EH (cell line): ENCODE measurements at places on chromosomes 4 and X.

- peak; percentile 92 for DNase-seq
These were observed 8.1 kb upstream of the STS start for GRCh38 chrX:7139202-7140081.

DNA sequence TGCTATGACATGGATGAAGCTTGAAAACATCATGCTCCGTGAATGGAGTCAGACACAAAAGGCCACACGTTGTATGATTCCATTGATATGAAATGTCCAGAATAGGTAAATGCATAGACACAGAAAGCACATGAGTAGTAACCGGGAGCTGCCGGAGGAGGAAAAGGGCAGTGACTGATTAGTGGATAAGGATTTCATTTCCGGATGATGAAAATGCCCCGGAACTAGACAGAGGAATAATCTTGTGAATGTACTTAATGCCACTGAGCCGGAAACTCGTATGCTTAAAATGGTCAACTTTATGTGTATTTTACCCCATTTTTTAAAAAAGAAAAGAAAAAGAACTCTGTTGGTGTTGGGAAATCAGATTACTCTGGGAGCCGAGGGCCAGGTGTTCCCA, 112.7 kb upstream of the FAM9B start:
- no peak for DNase-seq

DNA sequence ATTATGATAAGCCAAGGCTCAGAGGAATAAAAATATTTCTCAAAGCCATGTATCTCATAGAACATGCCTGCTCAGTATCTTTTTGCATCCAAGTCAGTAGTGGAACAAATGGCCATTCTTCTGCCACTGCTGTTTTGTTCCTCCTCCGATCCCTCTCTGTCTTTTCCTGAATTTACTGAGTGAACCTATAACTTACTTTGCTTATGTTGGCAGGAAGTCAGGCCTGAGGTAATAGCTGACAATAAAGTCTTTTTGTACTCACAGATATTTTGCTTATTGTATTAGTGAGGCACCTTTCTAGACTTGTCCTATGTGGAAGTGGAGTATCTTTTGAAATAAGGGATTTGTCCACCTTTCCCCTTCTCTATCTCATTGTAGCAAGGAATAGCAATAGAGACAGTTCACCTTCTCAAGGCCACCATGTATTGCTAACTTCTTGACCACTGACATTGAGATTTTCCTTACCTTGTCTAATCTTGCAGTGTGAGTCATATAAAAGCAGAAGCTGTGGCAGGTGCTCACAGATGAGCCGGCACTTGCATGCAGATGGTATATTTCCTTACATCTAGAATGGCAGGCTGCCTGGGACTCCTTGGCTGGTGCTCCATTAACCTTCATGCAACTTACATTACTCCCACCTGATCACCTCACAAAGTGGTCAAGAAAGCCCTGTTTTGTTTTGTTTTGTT, 68.2 kb downstream of the AGTR2 start:
- DNase-seq, result no peak

DNA sequence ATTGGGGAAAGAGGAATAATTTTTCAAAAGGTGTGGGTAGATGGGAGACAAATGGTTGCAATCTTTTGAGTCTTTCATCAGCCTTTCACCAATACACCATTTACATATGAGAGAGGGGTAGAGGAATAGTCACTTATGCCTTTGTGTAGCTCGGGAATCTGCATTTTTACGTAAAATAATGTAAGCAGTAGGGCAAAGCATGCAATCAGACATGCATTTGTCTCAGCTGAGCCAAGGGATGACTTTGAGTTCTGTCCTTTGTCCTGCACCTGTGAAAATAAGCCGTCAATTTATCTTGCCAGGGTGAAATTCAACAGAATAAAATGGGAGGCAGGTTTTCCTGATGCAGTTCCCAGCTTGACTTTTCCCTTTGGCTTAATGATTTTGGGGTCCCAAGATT, 1473.4 kb upstream of the TENM3 start:
- no peak for DNase-seq

GRCh38 chr4:165905405-165906027, 32.5 kb downstream of the TLL1 start:
- DNase-seq, result peak; percentile 43

GRCh38 chrX:120136840-120137239, 21.1 kb upstream of the RHOXF1 start:
- no peak for DNase-seq

- no peak for DNase-seq
These were observed 134.5 kb upstream of the PCDH10 start for GRCh38 chr4:133014473-133015135.

- peak; percentile 80 for DNase-seq
These were observed 119.4 kb upstream of the C1GALT1C1 start for GRCh38 chrX:120749141-120749846.

- peak; percentile 60 for DNase-seq
These were observed 503.6 kb upstream of the ZFP42 start for GRCh38 chr4:187491959-187492358.

DNA sequence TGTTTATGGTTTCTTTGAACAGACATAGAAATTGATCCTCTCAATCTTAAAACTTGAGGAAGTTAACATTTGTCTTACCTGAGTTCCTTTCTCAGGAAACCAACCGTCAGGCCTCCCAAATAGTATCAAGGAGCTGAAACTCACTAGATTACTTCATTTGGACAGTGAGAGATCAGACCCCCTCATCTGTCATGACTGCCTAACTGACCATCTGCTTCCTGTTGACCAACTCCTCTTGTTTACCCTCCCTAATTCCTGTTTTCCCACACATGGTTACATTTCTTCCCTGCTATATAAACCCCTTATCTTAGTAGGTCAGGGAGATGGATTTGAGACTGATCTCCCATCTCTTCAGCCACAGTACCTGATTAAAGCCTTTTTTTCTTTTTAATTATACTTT, 46.2 kb upstream of the NMU start:
- DNase-seq, result no peak

- DNase-seq, result no peak
These were observed 159.9 kb downstream of the PCDH7 start for GRCh38 chr4:30879855-30880598.

GRCh38 chr4:47650584-47651130, 165.6 kb downstream of the ATP10D start:
- peak; percentile 27 for DNase-seq

GRCh38 chr4:8284391-8284790, 14.8 kb downstream of the HTRA3 start:
- DNase-seq, result no peak

DNA sequence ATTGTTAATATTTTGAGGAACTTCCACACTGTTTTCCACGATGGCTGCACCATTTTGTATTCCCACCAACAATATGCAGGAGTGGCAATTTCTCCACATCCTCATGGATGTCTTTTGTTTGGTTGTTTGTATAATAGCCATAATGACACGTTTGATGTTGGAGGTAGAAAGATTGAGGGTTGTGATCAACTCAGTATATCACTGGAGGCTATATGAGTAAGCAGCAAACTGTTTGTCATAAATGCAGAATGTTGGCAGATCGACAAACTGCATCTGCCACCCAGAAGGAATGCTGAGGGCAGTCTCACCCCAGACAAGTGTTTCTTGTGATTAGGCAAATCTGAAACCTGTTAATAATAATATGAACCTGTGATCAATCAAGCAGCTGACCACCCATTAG, 243.9 kb upstream of the WDFY3 start:
- peak; percentile 16 for DNase-seq

GRCh38 chrX:106874075-106874474, 29.1 kb downstream of the RIPPLY1 start:
- DNase-seq, result peak; percentile 31

GRCh38 chr4:13950491-13950890, 323.0 kb upstream of the BOD1L1 start:
- no peak for DNase-seq

DNA sequence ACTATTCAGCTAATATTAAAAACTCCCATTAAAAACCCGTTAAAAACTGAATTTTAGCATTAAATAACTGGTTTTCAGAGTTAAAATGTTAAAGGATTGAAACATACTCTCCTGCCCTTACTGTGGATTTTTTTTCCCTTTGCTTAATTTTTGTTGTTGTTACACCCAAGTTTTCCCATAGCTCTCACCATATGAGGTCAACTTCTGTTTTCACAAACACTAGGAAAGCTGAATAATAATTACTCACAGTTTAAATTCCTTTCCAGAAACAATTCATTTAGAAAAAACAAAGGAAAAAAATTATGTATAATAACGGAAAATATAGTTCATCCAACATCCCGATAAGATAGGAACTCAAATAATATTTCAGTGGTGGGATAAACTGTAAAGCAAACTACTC, 129.0 kb downstream of the PPP3CA start:
- no peak for DNase-seq

GRCh38 chrX:50876551-50876950, 34.0 kb upstream of the BMP15 start:
- DNase-seq, result no peak

- no peak for DNase-seq
These were observed 221.5 kb upstream of the NDST4 start for GRCh38 chr4:115334736-115335411.

DNA sequence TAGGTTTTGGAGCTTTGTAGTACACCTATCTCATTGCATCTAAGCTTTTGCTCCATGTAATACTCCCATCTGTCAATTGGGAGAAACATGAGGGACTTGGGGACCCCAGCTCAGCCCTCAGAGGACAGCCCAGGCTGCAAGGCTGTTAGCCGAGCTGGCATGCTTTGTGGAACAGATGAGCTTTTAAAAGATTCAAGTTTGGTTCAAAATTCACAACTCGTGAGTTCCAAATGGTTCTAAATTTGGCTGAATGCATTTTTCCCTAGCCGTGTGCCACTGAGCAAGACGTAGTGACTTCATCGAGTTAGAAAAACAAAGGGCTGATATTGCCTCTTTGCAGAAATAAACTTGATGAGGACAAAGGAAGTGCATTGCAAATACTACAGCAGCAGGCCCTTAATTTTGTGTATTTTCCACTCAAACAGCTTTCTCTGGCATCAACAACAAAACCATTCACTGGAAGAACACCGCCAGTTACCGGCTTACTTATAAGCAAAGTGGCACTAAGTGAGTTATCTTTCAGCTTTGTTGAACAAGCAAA, 165.0 kb upstream of the HS3ST1 start:
- DNase-seq, result no peak

DNA sequence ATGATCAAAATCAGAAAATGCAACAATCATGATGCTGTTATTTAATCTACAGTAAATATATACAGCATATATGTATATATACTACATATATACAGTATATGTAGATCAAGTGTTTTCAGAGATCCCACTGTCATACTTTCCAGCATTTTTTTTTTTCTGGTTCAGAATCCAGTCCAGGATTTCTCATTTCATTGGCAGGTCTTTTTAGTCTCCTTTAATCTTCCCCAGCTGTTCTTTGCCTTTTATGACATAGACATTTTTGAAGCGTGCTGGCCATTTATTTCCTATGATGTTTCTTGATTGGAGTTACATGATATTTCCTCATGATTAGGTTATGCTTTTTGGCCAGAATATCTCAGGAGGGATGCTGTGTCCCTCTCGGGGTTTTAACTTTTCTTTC, 92.0 kb upstream of the TLR2 start:
- DNase-seq, result no peak

DNA sequence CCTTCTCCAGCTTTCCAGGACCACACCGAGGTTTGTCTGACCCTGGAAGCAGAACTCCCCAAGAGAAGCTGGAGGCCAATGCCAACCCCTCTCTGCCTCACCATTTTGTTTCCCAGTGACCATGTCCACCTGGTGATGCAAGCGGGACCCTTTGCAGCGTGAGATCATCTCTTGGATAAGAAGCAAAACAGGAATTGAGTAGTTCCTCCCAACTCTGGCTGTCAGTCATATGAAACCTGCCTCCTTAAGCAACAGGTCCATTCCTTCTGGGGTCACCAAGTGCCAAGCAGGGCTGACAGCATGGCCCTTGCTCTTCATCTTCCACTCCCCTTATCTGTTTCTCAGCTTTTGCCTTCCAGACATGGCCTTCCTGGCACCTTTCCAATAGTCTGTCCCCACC, 41.3 kb upstream of the MTM1 start:
- DNase-seq, result no peak

GRCh38 chr4:115274545-115274944, 161.1 kb upstream of the NDST4 start:
- DNase-seq, result no peak

DNA sequence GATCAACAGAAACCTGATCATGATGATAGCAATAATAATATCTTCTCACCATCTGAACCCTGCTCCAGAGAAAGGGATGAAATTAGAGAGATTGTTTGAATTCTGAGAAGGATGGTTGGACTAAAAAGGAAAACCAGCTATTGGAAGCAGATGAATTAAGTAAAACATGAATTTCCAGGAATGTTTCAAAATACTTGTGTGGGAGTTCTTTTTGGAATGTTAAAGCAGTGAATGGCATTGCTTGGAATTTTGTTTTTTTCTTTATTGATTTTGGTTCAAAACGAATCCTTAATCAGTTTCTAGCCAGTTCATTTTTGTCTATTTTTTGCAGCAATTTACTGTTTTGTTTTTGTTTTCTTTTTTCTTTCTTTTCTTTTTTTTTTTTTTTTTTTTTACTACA, 150.3 kb downstream of the NHS start:
- DNase-seq, result peak; percentile 28

DNA sequence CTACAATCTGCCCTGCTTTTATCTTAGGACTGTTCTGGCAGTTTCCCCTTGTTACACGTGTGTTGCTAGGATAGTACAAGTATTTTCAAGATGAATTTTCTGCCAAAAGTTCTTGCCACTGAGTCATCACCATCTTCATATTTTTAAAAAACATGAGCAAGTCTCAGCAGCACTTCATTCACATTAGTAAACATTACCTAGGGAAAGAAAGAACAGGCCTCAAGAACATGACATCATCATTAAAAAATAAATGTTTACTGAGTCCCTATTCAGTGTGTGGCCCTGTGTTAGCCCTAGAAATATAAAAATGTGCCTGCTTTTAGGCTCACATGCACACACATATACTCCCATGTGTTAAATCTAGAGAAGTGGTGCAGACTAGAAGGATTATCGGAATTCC, 18.7 kb upstream of the GPC3 start:
- DNase-seq, result no peak

- no peak for DNase-seq
These were observed 107.3 kb downstream of the JADE1 start for GRCh38 chr4:128916832-128917231.

DNA sequence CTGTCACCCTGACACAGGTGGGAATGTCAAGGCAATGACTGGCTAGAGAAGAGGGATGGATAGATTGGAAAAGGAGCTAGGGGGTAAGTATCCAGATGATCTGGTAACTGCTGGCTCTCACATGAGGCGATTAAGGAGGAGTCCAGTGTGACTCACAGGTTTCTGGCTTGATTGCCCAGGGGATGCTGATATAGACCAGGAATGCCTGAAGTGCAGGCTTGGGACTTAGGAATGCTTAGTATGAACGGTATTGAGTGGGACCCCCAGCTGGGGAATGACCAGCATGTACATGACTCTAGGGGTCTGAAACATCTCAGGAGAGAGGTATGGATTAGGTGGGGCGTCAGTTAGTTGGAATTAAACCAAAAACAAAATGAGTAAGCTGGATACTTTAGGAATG, 65.8 kb upstream of the PRPS1 start:
- DNase-seq, result peak; percentile 90
